ENCODE measurements at places on chromosomes 11 and 22. TPM values are rescaled to one million over a fixed set of nuclear protein-coding genes. Genes with fewer than 3 reads are reported as not detected.

DNA sequence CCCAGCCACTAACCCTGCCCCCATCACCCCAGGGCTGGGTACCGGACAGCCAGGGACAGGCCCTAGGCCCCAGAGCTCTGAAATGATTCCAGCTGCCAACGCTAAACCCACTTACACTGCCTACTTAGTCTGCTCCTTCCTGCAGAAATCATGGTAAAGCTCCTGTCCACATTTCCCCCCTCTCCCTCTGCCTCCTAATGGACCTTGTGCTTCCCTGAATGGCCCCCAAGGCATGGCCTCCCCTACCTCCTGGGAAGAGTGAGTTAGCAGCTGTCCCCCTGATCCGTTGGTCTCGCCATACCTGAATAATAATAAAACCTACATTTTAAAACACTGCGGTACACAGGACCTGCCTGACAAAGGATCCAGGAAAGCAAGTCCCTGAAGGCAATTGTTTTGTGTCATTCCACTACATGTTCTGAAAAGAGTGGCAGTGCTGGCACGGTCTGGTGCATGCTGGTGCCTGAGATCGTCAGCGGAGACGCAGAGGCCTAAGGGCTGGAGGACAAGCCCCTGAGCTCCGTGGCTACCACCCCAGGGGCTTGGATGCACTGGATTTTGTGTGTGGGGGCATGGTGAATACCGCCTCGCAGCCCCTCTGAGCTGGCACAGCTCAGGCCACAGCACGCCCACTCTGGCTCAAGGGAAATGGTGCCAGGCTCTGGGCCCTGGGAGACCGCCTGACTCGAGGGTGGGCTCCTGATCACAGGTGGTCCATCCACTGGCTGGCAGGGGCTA, 186.3 kb downstream of the CTTN start:
- no peak overlapping the region for H3K27ac ChIP-seq
- H3K4me1 ChIP-seq = no peaks in the 10 kb centered on the region
- H3K27me3 ChIP-seq = no peaks in the 10 kb centered on the region
- no peak overlapping the region for H3K4me3 ChIP-seq
- H3K36me3 ChIP-seq = no peaks in the 10 kb centered on the region

DNA sequence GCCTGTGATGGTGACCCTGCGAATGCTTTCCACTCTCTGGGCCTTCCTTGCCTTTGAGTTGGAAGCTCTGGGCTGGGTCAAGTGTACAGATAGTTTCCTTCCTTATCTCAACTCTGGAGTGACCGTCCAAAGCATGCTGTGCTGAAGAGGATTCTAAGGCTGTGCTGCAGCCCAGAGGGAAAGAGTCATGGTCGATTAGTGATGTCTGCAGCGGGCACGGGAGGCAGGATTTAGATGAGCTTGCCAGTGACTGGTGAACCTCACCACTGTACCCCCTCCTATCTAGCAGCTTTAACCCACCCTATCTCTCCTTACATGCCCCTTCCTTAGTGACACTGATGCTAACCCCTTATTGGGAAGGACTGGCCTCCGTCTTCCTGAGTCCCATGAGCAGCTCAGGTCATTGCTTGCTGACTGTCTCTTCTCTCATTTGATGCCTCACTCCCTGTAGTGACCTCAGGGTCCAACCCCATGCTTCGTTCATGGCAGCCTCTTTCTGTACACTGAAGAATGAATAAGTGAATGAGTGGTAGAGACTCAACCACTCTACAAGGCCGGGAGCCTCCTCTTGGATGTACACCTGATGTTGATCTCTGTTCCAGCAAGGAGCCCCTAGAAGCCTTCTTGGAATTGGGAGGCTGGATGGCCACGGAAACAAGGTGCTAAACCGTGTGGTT, 6.7 kb downstream of the GNAZ start:
- no peak overlapping the region for H3K27ac ChIP-seq
- DNase-seq = no peak
- no peaks in the 10 kb centered on the region for H3K36me3 ChIP-seq
- H3K4me1 ChIP-seq = no peaks in the 10 kb centered on the region
- H3K27me3 ChIP-seq = no peaks in the 10 kb centered on the region

DNA sequence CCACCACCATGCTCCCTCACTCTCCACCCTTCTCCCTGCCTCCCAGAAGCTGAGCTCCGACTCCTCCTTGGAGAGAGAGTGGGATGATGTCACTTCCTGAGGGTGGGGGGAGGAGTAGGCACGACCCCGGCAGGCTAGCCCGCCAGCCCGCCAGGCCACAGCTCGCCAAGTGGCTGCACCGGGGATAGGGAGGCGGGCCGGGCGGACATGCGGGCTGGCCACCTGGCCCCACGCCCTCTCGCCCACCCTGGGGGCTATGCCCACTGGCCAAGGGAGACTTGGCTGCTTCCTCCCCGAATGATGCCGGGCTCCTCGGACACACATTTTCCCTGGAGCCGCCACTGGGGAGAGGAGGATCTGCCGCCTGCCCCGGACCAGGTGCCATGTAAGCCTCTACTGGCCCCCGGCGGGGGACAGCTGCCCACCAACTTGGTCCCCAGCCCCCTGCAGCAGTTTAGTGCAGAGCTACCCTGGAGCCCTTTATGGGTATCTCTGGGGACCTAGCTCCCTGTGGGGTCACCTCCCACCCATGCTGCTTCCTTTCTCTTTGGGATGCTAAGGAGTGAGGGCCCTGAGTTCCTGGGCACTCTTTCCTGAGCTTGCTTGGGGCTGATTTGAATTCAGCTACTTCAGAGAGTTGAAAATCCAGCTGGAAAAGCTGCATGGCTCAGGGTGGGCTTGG, 33.7 kb upstream of the MYRF start:
- H3K27ac ChIP-seq = no peak overlapping the region
- H3K4me1 ChIP-seq = peaks cover 11% of the 10 kb centered on the region
- peak overlapping the region; percentile 5 for H3K4me3 ChIP-seq

GRCh38 chr11:107648242-107648641, 57.3 kb downstream of the ELMOD1 start:
- no peak overlapping the region for H3K27ac ChIP-seq
- no peak overlapping the region for H3K4me3 ChIP-seq
- no peaks in the 10 kb centered on the region for H3K27me3 ChIP-seq
- H3K4me1 ChIP-seq = no peaks in the 10 kb centered on the region
- H3K36me3 ChIP-seq = no peaks in the 10 kb centered on the region

GRCh38 chr11:62560566-62561103, 13.1 kb downstream of the EEF1G start:
- peaks cover 17% of the 10 kb centered on the region for H3K4me1 ChIP-seq
- peaks cover 20% of the 10 kb centered on the region for H3K36me3 ChIP-seq
- H3K27me3 ChIP-seq = no peaks in the 10 kb centered on the region
- H3K4me3 ChIP-seq = no peak overlapping the region

DNA sequence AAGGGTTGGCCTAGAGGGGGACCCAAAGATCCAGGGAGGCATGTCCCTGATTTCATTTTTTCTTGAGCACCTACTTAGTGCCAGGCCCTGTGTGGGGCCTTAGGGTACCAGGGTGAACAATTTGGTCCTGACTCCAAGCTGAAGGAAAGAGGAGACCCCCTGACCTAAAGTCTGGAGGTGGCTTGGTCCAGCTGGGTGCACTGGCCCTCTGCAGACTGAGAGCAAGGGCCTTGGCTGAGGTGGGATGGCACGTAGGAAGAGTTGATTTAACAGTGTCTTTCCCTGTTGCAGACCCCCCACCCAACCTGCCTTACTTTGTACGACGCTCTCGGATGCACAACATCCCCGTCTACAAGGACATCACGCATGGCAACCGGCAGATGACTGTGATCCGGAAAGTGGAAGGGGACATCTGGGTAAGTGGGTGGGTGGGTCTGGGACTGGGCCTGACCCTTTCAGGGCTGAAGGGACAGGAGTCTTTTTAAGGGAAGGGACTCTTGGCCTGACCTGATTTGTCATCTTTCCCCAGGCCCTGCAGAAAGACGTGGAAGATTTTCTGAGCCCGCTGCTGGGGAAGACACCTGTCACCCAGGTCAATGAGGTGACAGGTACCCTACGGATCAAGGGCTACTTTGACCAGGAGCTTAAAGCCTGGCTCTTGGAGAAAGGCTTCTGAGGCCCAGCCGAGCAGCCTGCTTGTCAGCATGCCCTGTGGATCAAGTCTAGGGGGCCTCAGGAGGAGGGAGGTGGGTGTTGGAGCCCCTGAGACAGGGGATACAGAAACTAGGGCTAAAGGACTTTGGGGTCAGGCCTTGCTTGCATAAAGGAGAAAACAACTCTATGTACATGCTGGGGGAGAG, 3.3 kb downstream of the MRPL49 start:
- peaks cover 56% of the 10 kb centered on the region for H3K36me3 ChIP-seq
- no peaks in the 10 kb centered on the region for H3K27me3 ChIP-seq
- H3K27ac ChIP-seq = no peak overlapping the region
- H3K4me1 ChIP-seq = no peaks in the 10 kb centered on the region
- no peak overlapping the region for H3K4me3 ChIP-seq

DNA sequence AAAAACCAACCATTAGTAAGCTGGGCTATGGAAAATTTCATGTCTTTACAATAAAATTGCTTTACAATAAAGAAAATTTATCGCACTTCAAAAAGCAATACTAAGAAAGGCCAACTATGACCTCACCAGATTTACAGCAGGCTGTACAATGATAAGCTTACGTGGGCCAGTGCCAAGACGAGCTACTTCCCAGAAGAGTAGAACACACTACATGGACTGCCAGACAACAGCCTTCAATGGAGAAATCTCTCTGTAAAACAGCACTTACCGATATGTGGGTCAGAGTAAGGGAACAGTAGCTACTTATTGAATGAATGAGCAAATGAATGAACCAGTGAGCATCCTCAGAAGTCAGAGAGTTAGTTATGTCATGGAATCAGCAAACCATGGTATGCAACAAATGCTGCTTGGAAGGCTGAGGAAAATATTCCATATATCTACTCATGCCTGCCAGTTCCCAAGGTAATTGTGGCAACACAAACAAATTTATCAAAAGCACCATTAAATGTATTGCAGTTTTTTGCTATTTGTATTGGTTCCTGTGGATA, 74.4 kb downstream of the SLC36A4 start:
- H3K4me1 ChIP-seq = peaks cover 2% of the 10 kb centered on the region
- no peak overlapping the region for H3K27ac ChIP-seq
- H3K36me3 ChIP-seq = no peaks in the 10 kb centered on the region
- H3K27me3 ChIP-seq = no peaks in the 10 kb centered on the region

GRCh38 chr11:1834062-1834610, 654 bp upstream of the SYT8 start:
- H3K27me3 ChIP-seq = no peaks in the 10 kb centered on the region
- H3K36me3 ChIP-seq = no peaks in the 10 kb centered on the region
- peaks cover 24% of the 10 kb centered on the region for H3K4me1 ChIP-seq
- peak overlapping the region; percentile 93 for H3K27ac ChIP-seq
- H3K4me3 ChIP-seq = no peak overlapping the region
- peak; percentile 43 for DNase-seq

GRCh38 chr11:22555881-22556280, 69.7 kb downstream of the FANCF start:
- no peaks in the 10 kb centered on the region for H3K36me3 ChIP-seq
- H3K4me3 ChIP-seq = no peak overlapping the region
- H3K27me3 ChIP-seq = no peaks in the 10 kb centered on the region
- no peak for DNase-seq

DNA sequence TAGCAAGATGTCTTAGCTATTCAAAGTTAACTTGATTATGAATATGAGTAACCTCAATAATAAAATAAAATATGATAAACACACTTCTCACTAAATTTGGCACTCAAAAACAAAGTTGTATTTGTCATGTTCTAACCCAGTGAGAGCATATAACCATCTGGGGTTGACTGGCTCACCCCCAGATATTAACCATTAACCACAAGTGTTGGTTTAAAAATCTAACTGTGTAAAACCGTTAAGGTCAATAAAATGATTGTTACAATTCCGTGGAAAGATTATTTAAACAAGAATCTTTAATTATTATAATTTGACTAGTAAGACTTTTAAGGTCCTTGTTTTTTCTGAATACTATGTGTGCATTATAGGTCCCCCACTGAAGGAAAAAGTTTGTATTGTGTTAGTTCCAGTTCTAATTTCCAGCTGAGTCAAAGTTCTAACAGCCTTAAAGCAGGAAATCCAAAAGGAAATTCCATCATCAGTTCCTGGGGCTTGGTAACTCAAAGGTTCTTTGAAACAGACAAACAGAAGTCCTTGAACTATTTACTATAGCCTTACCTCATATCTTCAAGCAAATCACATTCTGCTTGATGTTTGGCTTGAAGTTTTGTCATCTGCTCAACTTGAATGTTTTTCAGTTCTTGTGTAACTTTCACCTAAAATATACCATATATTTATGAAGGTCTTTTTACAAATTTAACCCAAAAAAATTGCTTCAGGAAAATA, 2.5 kb downstream of the FCHSD2 start:
- no peak overlapping the region for H3K4me3 ChIP-seq
- DNase-seq = peak; percentile 40
- no peaks in the 10 kb centered on the region for H3K27me3 ChIP-seq
- peak overlapping the region; percentile 97 for H3K27ac ChIP-seq
- H3K4me1 ChIP-seq = peaks cover 18% of the 10 kb centered on the region
- H3K36me3 ChIP-seq = peaks cover 16% of the 10 kb centered on the region

- no peak for DNase-seq
- H3K36me3 ChIP-seq = no peaks in the 10 kb centered on the region
- no peak overlapping the region for H3K4me3 ChIP-seq
- H3K4me1 ChIP-seq = peaks cover 15% of the 10 kb centered on the region
- peak overlapping the region; percentile 99 for H3K27ac ChIP-seq
These were observed 15.1 kb downstream of the CRELD2 start for GRCh38 chr22:49933236-49934159.

- H3K4me1 ChIP-seq = peaks cover 8% of the 10 kb centered on the region
- no peaks in the 10 kb centered on the region for H3K36me3 ChIP-seq
- no peak overlapping the region for H3K27ac ChIP-seq
- no peak for DNase-seq
These were observed 2.0 kb downstream of the LRRC4C start for GRCh38 chr11:41457216-41458014.

DNA sequence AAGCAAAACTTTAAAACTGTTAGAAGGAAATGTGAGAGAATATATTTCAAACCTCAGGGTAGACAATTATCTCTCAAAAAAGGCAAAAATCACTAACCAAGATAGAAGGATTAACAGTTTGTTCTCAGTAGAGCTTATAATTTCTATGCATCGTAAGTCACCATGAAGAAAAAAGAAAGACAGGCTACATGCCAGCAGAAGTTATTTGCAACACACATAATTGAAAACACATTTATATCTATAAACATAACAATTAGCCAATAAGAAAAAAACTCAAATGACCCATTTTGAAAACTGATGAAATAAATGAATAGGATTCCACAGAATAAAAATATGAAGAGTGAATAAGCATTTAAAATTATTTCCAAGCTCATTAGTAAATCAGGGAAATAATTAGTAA, 24.4 kb upstream of the SNX19 start:
- H3K27me3 ChIP-seq = no peaks in the 10 kb centered on the region
- H3K4me3 ChIP-seq = no peak overlapping the region
- DNase-seq = peak; percentile 22
- H3K4me1 ChIP-seq = no peaks in the 10 kb centered on the region

- H3K27ac ChIP-seq = no peak overlapping the region
- no peaks in the 10 kb centered on the region for H3K27me3 ChIP-seq
- H3K36me3 ChIP-seq = no peaks in the 10 kb centered on the region
- peaks cover 9% of the 10 kb centered on the region for H3K4me1 ChIP-seq
- H3K4me3 ChIP-seq = no peak overlapping the region
- peak; percentile 93 for DNase-seq
These were observed 109.4 kb upstream of the ANO1 start for GRCh38 chr11:69968396-69969347.

The KCNE3 gene
- 13.8 TPM for polyA plus RNA-seq

The FJX1 gene
- polyA plus RNA-seq = 7.7 TPM

The GNB1L gene
- polyA plus RNA-seq = 8.3 TPM

The NLRP10 gene
- not detected for polyA plus RNA-seq

The MRGPRX3 gene
- polyA plus RNA-seq = not detected

The ASCL3 gene
- polyA plus RNA-seq = not detected

The DDX10 gene
- polyA plus RNA-seq = 16.0 TPM

The ACRV1 gene
- not detected for polyA plus RNA-seq

The TENM4 gene
- 1.4 TPM for polyA plus RNA-seq

All from lung (tissue), 17 donors.